ENCODE measurements at places on chromosomes 1 and 21. TPM values are rescaled to one million over a fixed set of nuclear protein-coding genes. Genes with fewer than 3 reads are reported as not detected.

Gene SLC35F3
- 0.05 TPM for polyA plus RNA-seq

Gene HUNK
- polyA plus RNA-seq = 0.48 TPM

Gene SHISAL2A
- polyA plus RNA-seq = not detected

Gene NPHS2
- not detected for polyA plus RNA-seq

Gene CAPN9
- polyA plus RNA-seq = 0.24 TPM

Gene OR2M3
- not detected for polyA plus RNA-seq

Gene RUNX3
- not detected for polyA plus RNA-seq

Gene LRRN2
- not detected for polyA plus RNA-seq

Gene NUP210L
- not detected for polyA plus RNA-seq

Gene PTGFRN
- 0.31 TPM for polyA plus RNA-seq

Gene SPEN
- 5.4 TPM for polyA plus RNA-seq

Gene FCRL1
- not detected for polyA plus RNA-seq

Gene SLAMF1
- not detected for polyA plus RNA-seq

Gene FAM131C
- 0.20 TPM for polyA plus RNA-seq

Gene CCDC181
- polyA plus RNA-seq = 0.17 TPM

Gene CCDC24
- 1.6 TPM for polyA plus RNA-seq

Gene LCE1D
- polyA plus RNA-seq = not detected

Gene GUCA2A
- polyA plus RNA-seq = not detected

Gene OR2T35
- polyA plus RNA-seq = not detected

Gene FAM72B
- 3.5 TPM for polyA plus RNA-seq

Gene CD52
- not detected for polyA plus RNA-seq

Gene OR6P1
- not detected for polyA plus RNA-seq

Gene UBXN10
- polyA plus RNA-seq = not detected

Gene GSTM1
- 1.6 TPM for polyA plus RNA-seq

Gene PSMB2
- 97.8 TPM for polyA plus RNA-seq

Gene WDR64
- not detected for polyA plus RNA-seq

Gene OBSCN
- polyA plus RNA-seq = 5.9 TPM

Gene HENMT1
- polyA plus RNA-seq = 2.2 TPM

Gene TSSK3
- polyA plus RNA-seq = 0.33 TPM

Gene TNFRSF4
- 0.24 TPM for polyA plus RNA-seq

Gene MAEL
- not detected for polyA plus RNA-seq

Gene NBPF6
- polyA plus RNA-seq = not detected

Gene FBXO44
- 12.3 TPM for polyA plus RNA-seq

Gene KCNT2
- 1.3 TPM for polyA plus RNA-seq

Gene CD244
- polyA plus RNA-seq = not detected

Gene C1orf74
- 1.8 TPM for polyA plus RNA-seq

Gene DYRK3
- 13.8 TPM for polyA plus RNA-seq

Gene LRRC7
- not detected for polyA plus RNA-seq

Gene TIE1
- polyA plus RNA-seq = 0.76 TPM

Gene TMEM200B
- 9.8 TPM for polyA plus RNA-seq

Gene TMEM125
- not detected for polyA plus RNA-seq

Gene MRPS6
- polyA plus RNA-seq = 35.8 TPM

Gene ST6GALNAC3
- 2.1 TPM for polyA plus RNA-seq

Gene VAV3
- not detected for polyA plus RNA-seq

Gene RIMS3
- polyA plus RNA-seq = 0.33 TPM

Gene SRGAP2B
- 22.3 TPM for polyA plus RNA-seq

Gene MEX3A
- polyA plus RNA-seq = 14.6 TPM

Gene CLDN19
- polyA plus RNA-seq = not detected

Gene DENND2C
- 0.64 TPM for polyA plus RNA-seq

Gene SNAP47
- polyA plus RNA-seq = 44.8 TPM

Gene ELF3
- 0.72 TPM for polyA plus RNA-seq

All from AG04450 (cell line).